ENCODE measurements at places on chromosomes 13 and 19. TPM values are rescaled to one million over a fixed set of nuclear protein-coding genes. Genes with fewer than 3 reads are reported as not detected.

DNA sequence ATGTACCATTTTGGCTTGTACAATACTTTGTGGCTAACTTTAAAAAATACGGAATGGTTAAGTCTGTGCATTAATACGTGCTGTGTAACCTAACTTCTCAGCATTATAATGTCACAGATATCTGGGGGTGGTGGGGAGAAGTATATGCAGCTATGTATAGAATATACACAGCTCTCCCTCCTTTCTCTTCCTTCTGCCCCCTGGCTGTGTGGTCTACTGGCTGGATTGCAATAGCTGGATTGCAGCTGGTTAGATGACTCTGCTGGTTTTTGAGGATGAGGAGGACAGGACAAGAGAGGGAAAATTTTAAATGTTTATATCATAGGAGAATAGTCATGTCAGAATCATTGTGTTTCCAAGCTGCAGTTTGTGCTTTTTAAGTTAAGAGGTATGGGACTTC is 9.7 kb downstream of the RNASEH2B start:
- H3K27ac ChIP-seq = no peak overlapping the region
- H3K4me1 ChIP-seq = no peaks in the 10 kb centered on the region
- H3K36me3 ChIP-seq = no peaks in the 10 kb centered on the region
- H3K27me3 ChIP-seq = no peaks in the 10 kb centered on the region
- DNase-seq = no peak

DNA sequence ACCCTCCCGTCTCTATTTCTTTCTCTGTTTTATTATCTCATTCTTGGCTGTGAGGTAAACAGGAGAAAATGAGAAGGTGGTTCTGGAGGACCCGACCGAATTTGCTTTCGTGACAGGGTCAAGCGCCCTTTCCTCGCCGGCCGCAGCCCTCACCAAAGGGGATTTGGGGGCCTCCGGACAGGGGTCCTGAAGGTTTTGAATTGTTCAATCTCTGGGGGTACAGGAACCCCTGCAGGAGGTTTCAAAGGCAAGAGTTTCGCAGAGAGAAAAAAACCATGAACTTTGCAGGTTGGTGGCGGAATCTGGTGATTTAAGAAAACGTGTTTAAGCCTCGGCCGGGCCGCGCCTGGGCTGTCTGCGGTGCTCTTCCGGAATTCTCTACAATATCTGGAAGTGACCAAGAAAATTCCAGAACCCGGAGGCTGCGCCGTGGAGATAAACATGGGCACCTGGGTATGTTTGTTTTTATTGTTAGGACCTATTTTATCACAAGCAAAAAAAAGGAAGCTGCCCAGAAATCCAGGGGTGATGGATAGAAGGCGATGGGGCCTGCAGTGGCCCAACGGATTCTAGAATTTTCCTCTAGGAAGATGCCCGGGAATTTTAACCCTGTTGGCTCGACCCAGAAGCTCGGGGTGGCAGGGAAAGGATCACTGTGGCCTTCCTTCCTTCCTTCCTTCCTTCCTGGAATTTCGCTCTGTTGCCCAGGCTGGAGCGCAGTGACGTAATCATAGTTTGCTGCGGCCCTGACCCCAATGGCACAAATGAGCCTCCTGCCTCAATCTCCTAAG is 14.2 kb upstream of the PTBP1 start:
- H3K36me3 ChIP-seq = no peaks in the 10 kb centered on the region
- peak overlapping the region; percentile 50 for H3K4me3 ChIP-seq
- H3K27me3 ChIP-seq = no peaks in the 10 kb centered on the region

- H3K4me1 ChIP-seq = no peaks in the 10 kb centered on the region
- no peak overlapping the region for H3K4me3 ChIP-seq
- H3K27ac ChIP-seq = no peak overlapping the region
- peaks cover 20% of the 10 kb centered on the region for H3K36me3 ChIP-seq
Observed at GRCh38 chr19:9847087-9847671, 12.1 kb downstream of the PIN1 start.

- H3K4me1 ChIP-seq = no peaks in the 10 kb centered on the region
- no peak overlapping the region for H3K27ac ChIP-seq
- H3K27me3 ChIP-seq = no peaks in the 10 kb centered on the region
- DNase-seq = no peak
- H3K36me3 ChIP-seq = no peaks in the 10 kb centered on the region
Observed at GRCh38 chr13:21971662-21972621, 301.1 kb downstream of the FGF9 start.

- no peak overlapping the region for H3K27ac ChIP-seq
- no peak overlapping the region for H3K4me3 ChIP-seq
- no peak for DNase-seq
- no peaks in the 10 kb centered on the region for H3K36me3 ChIP-seq
- H3K4me1 ChIP-seq = peaks cover 8% of the 10 kb centered on the region
- H3K27me3 ChIP-seq = no peaks in the 10 kb centered on the region
Observed at GRCh38 chr13:22286338-22286737, 615.5 kb downstream of the FGF9 start.

- H3K27ac ChIP-seq = no peak overlapping the region
- H3K4me1 ChIP-seq = peaks cover 2% of the 10 kb centered on the region
- H3K36me3 ChIP-seq = no peaks in the 10 kb centered on the region
- no peak for DNase-seq
- H3K27me3 ChIP-seq = no peaks in the 10 kb centered on the region
Observed at GRCh38 chr13:30373727-30374126, 48.6 kb upstream of the UBE2L5 start.

DNA sequence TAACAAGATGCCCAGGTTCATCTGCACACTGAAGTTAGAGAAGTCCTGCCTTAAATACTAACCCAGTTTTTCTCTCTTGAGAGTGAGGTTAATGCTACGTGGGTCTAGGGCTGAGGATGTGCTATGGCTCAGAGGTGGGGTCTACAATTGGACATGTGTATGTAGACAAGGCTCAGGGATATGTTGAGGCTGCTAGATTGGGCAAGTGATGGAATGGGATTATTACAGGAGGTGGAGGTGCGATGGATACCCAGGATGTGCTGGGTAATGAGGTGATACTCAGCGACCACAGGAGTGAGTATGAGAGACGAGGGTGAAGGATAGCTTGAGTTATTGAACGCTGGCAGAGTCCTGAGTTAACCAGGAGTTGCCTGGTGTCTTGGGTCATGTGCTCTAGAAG is 38.1 kb downstream of the PPP2R1A start:
- no peaks in the 10 kb centered on the region for H3K4me1 ChIP-seq
- H3K27me3 ChIP-seq = no peaks in the 10 kb centered on the region
- no peak for DNase-seq
- no peak overlapping the region for H3K4me3 ChIP-seq

DNA sequence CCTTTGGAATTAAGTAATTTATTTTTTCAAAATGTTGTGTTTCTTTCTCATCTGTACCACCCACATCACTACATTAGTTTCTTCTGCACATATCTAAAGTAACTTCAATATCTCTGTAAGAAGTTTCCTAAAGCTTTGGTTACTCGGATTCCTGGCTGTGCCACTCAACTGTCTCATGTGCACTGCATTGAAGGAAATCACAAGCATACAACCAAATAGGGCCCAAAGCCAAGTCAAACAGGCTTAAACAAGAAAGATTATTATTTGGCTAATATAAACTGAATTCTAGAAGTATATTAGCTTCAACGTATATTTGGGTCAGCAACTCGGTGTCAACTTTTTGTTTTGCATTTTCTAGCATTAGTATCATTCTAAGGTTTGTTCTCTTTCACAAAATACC is 1647.6 kb upstream of the SPRY2 start:
- no peaks in the 10 kb centered on the region for H3K4me1 ChIP-seq
- no peaks in the 10 kb centered on the region for H3K36me3 ChIP-seq
- H3K27ac ChIP-seq = no peak overlapping the region
- no peak for DNase-seq

GRCh38 chr13:19173752-19174151 is 7.9 kb downstream of the TUBA3C start:
- no peak overlapping the region for H3K27ac ChIP-seq
- no peaks in the 10 kb centered on the region for H3K4me1 ChIP-seq
- H3K27me3 ChIP-seq = peaks cover 4% of the 10 kb centered on the region
- no peak for DNase-seq
- H3K36me3 ChIP-seq = no peaks in the 10 kb centered on the region

DNA sequence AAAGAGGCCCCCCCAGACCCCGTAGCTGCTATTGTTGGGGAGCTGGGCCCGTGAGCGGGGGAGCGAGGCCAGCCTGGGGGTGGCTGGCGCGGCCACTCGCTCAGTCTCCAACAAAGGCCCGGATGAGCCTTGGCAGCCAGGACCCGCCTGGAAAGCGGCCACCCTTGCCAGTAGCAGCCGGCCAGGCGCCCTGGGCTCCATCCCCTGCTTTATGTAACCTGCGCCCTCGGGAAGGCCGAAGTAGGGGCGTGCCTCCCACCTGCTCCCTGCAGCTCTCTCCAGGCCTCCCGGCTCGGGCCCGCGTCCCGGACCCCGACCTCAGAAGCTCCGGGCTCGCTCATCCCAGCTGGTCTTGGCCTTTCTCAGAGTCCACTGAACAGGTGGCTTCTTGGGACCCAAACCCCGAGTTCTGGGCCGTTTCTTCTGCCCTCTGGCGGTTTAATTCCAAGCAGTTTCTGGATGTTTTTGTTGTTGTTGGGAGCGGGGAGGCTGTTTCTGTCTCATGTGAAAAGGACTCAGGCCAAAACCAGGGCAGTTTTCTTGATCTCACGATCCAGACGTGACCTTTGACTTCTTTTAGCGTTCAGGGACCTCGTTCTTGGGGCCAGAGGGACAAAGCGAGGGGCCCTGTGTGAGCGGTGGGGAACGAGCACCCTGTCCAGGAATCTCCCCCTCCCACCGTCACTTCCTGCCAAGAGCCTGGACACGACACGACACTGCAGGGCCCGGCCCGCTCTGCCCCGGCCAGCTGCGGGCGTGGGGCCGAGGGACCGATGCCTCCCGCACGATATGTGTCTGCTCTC is 1.2 kb downstream of the CDC34 start:
- peak overlapping the region; percentile 91 for H3K4me3 ChIP-seq
- peak overlapping the region; percentile 45 for H3K27ac ChIP-seq
- H3K4me1 ChIP-seq = no peaks in the 10 kb centered on the region
- peak; percentile 81 for DNase-seq
- H3K36me3 ChIP-seq = peaks cover 9% of the 10 kb centered on the region

DNA sequence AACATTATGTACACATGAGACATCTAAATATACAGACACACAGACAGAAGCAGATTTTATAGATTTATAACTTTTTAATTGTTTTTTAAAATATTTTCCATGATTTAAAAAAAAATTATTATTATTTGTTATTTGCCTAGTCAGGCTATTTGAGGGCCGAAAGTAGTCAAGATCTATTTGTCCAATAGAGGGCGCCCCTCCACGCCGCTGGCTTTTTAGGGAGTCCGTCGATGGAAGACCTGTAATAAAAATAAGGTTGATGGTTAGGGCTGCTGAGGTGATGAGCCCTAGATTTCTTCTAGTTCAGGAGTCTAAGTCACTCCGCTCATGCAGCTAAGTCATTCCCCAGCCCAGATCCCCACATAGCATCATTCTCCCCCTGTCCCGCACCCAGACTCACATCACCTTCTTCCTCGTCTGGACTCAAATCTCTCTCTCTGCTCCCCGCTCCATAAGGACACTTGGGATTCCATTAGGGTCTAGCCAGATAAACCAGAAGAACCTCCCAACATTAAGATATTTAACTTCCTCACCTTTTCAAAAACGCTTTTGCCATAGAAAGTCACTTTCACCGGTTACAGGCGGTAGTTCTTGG is 33.9 kb upstream of the CEACAM21 start:
- no peaks in the 10 kb centered on the region for H3K4me1 ChIP-seq
- H3K36me3 ChIP-seq = no peaks in the 10 kb centered on the region
- H3K27ac ChIP-seq = no peak overlapping the region
- no peak overlapping the region for H3K4me3 ChIP-seq

DNA sequence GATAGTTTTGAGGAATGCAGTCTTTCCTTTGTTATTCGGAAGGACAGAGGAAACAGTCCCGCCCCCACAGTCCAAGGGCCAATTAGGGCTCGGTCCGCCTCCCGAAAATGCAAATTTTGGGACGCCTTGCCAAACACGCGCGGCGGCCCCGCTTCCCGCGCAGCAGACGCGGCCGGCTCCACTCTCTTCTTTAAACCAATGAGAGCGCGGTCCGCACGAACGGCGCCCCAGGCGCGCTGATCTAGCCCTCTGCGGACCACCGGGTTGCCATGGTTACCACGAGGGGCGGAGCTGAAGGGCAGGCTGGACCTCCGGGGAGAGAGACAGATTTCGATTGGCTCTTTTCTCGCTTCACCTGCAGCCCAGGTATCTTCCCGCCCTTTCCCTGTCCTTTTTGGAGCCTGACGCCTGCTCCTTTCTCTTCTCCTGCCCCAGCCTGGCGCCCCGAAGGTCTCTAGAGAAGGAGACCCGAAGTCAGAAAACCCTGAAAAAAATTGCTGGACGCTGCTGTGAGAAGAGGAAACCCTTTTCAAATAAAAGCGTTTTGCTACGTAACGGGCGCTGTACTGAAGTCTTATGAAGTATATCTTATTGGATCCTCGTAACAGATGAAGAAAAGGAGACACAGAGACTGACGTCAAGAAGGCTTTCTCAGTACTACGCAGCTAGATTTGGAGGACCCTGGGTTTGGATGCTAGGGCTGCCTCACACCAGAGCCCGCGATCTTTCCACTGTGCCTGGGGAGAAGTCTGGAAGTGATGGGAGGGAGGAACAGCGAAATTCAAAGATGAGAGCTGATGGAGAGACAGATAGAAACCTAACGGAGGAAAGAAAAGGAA is 2.0 kb downstream of the PTH2 start:
- peak; percentile 75 for DNase-seq
- peaks cover 49% of the 10 kb centered on the region for H3K27me3 ChIP-seq
- H3K4me1 ChIP-seq = no peaks in the 10 kb centered on the region
- H3K4me3 ChIP-seq = no peak overlapping the region
- H3K27ac ChIP-seq = no peak overlapping the region
- no peaks in the 10 kb centered on the region for H3K36me3 ChIP-seq

DNA sequence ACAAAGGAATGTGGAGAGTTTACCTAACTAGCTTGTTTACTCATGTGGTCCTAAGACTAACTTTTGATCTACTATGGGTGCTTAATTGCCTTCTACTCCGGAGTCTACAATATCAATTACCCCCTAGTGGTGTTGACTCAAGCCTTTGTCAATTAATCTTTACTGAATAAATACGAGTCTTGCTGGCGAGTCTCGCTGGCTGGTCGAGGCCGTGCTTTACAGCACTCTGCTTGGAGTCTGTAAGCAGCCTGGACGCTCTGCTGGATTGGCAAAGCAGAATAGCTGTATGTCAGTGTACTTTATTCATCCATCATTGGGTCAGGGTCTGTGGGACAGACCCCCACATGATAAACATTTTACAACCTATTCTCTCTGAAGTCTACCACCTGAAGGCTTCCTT is 9.9 kb upstream of the SPART start:
- DNase-seq = no peak
- no peaks in the 10 kb centered on the region for H3K36me3 ChIP-seq
- no peak overlapping the region for H3K4me3 ChIP-seq
- H3K27ac ChIP-seq = no peak overlapping the region
- no peaks in the 10 kb centered on the region for H3K4me1 ChIP-seq

DNA sequence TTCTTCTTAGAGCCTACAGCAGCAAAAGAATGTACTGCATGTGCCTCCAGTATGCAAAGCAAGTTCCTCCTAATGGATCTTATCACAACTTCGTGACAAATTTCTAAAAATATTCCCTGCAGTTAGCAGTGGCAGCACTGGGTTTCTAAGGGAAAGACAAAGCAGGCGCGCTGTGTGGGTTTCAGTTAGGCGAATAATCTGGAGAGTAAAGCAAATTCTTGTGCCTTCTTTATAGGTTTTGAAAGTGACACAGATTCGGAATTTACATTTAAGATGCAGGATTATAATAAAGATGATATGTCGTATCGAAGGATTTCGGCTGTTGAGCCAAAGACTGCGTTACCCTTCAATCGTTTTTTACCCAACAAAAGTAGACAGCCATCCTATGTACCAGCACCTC is 167.9 kb downstream of the LMO7 start:
- peaks cover 6% of the 10 kb centered on the region for H3K4me1 ChIP-seq
- H3K27me3 ChIP-seq = no peaks in the 10 kb centered on the region
- H3K27ac ChIP-seq = no peak overlapping the region
- no peak for DNase-seq

Gene ZNF880
- total RNA-seq = 18.6 TPM

Gene CLEC11A
- 3.0 TPM for total RNA-seq

Gene DLL3
- 3.7 TPM for total RNA-seq

Gene MAB21L1
- total RNA-seq = 13.4 TPM

Gene TUBA3C
- not detected for total RNA-seq

Gene KLK10
- not detected for total RNA-seq
